ENCODE measurements at places on chromosomes 1 and 21.

DNA sequence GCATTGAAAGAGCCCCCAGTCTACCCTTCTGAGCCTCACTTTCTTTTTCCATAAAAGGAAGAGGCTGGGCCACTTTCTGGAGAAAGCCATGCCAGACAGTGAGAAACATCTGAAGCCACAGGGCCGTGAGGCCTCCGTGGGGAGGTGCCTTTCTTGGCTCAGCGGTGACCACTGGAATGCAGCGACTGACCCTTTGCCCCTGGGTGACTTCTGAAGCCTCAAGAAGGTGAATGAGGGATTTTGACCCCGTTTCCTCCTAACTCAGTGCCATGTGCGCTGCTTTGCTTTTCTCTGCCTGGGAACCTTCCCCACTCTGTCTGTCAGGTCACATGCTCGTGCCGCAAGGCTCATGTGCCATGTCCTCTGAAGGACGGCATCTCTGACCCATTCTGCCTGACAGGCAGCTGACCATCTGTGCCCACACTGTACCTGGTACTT is 44.7 kb upstream of the A3GALT2 start:
- no peak for DNase-seq

DNA sequence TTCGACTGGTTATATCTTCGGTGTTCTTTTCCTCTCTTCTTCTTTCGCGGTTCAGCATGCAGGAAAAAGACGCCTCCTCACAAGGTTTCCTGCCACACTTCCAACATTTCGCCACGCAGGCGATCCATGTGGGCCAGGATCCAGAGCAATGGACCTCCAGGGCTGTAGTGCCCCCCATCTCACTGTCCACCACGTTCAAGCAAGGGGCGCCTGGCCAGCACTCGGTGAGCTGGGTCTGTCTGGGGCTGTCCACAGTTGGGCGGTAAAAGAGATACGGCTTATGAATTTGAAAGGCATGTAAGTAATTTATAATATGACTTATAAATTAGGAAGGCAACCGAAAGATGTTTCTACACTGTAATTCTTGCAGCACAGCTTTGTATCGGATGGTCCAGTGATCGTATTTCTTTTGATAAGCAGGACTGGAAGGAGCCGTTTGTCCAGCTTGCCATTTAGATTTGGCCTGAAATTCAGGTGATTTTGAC is 334 bp downstream of the CTH start:
- no peak for DNase-seq

- no peak for DNase-seq
Measured at GRCh38 chr1:51100264-51100880, 1.7 kb upstream of the C1orf185 start.

DNA sequence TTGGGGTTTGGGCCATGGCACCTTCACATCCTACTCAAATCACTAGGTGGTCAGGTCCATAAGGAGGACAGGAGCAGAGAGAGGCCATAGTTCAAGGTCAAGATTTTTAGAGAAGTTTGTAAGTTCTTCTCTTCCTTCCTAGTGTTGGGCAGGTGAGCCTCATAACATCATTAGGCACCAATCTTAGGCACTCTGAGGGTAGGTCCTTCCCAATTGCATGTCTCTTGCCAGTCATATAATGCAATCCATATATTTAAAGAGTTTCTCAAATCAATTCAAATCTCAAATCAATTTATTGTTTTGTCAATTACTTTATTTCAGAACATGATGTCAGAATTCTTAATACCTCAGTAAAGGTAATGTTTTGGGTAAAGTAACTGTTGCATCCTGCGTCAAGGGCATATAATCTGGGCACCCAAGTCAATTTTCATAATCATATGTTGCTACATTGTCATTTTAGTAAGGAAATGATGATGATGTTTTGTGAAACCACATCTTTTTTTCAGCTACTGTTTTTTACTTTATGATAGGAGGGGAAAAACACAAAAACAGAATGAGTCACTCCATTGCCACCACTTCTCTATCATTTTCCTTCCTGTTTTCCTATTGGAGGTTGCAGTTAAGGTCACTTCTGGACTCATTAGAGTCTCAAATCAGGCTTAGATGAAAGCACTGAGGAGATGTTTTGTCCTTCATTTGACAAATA is 122.7 kb downstream of the UCHL5 start:
- DNase-seq: no peak

DNA sequence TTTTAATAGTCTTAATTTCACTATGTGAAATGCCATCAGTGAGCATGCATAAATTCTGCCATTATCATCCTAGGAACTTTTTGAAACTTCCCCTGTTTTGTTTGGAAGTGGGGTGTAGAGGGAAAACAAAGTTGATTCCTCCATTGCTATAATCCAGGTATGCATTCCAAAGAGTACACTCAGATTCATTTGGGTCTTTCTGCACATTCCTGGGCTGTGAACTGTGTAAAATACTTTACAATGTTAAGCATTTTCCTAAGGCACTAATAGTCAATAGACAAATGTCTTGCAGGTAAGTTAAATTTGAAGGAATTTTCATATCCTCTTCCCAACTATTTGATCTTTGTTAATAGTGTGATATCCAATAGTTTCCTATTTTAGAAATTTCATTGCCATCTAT is 36.2 kb downstream of the SGIP1 start:
- no peak for DNase-seq

GRCh38 chr1:221718381-221719277 is 23.3 kb downstream of the DUSP10 start:
- no peak for DNase-seq

GRCh38 chr1:42736152-42736551 is 3.9 kb downstream of the CLDN19 start:
- peak; percentile 54 for DNase-seq

DNA sequence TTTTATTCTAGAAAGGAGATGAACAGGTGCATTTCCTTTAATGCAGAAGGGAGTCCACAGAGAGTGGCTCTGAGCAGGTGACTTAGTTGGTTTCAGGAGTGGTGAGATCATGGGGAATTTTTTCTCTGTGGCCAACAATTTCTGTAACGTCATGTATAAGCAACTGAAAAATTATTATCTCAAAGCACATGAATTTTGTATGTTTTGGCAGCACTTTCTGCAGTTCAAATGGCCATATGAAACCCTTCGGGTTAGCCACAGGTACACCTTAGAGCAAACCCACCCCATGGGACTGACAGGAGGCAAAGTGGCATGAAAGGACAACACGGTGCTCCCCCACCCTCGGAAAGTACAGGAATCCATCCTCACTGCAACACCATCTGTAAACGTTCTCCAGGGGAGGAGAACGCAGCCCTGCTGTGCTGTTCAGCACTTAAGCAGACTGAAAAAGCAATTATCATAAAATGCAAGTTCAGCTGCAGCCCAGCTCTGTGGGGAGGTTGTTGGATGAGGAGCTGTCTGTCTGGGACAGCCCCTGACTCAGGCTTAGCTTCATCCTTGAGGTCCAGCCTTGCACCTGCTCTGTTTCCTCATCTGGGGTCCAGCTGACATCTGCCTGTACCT is 55.8 kb upstream of the CLDN14 start:
- DNase-seq: no peak

- no peak for DNase-seq
Measured at GRCh38 chr1:2248127-2248826, 20.2 kb downstream of the SKI start.

DNA sequence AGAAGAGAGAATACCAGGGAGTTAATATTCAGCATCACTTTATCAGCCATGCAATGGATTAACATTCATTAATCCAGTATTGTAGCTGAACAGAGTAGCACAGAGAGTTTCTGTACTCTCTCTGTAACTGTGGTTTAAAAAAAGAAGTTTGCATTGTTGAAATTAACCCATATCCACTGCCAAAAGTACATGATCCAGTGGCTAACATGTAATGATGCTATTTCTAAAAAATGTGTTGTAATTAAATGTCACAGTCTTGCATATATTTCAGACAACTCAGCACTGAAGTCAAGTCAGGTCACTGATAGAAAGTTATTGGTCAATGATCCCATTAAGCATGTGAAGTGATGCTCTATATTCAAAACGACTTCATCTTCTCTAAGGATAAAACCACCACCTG is 141.3 kb downstream of the NRIP1 start:
- no peak for DNase-seq

DNA sequence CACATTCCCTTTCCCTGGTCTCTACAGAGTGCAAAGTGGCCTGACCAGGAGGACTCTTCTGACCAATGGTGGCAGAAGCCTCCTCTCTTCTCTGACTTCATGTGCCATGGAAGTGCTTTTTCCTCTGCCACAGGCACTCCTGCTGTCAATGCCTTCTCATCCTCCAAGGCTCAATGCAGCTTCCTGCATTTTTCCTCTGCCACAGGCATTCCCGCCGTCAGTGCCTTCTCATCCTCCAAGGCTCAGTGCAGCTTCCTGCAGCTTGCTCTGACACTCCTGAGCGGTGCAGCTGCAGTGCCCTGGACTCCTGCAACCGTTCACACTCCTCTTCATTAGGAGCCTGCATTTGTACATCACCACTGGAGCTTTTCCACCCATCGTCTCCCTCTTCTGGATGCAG is 4.7 kb upstream of the ADARB1 start:
- no peak for DNase-seq

- no peak for DNase-seq
Measured at GRCh38 chr1:56557746-56558145, 21.6 kb downstream of the PLPP3 start.

DNA sequence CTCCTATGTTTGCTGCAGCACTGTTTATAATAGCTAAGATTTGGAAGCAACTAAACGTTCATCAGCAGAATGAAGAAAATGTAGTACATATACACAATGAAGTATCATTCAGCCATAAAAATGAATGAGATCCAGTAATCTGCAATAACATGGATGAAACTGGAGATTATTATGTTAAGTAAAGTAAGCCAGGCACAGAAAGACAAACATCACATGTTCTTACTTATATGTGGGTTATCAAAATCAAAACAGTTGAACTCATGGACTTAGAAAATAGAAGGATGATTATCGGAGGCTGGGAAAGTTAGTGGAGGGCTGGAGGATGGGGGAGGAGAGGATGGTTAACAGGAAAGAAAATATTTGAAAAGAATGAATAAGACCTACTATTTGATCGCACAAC is 1017.6 kb downstream of the KCNT2 start:
- DNase-seq: no peak

GRCh38 chr1:5856246-5856815 is 135.9 kb downstream of the NPHP4 start:
- DNase-seq: no peak

DNA sequence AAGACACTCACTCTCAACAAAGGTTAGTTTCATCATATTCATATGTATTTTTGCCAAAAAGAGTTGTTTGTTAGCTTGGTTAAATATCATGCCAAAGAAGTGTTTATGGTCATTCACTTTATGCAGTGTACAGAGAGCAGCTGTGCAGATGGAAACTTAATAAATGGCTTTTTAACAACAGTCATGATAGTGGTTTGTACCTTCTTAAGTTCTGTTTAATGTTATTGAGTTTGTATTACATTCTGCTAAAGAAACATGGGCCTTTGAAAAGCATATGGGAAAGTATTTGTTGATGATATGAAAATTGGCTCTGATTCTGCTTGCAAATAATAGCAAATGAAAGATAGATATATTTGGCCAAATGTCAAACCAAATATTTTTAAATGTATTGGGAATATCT is 607.3 kb downstream of the NCAM2 start:
- no peak for DNase-seq

DNA sequence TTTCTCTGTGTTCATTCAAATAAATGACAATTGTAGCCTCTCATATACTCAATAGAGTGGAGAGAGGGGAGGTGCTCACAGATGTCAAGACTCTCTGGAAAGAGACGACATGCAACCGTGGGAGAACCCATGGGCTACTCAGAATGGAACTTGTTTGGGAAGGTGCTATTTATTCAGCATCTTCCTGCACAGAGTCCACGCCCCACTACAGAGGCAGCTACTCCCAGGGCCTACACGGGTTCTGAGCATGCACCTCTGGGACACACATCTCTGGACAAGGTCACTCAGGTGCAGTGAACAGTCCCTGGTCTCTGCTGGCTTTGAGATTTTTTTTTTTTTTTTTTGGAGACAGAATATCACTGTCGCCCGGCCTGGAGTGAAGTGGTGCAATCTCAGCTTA is 64.1 kb downstream of the NID1 start:
- no peak for DNase-seq

DNA sequence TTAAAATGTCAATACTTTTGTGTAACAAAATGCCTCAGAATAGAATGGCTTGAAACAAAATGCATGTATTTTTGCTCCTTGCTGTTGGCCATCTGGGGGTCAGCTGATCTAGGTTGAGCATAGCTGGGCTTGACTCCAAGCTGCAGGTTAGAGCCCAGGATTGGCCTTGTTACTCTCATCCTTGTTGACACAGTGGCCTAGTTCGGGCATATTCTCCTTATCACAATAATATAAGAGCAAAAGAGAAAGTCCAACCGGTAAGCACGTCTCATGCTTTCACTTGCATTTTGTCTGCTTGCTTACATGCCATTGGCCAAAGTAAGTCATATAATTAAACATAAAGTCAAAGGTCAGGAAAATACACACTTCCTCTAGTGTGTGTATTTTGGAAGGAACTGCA is 456.2 kb downstream of the KCNT2 start:
- DNase-seq: no peak

GRCh38 chr1:119935373-119935772 is 39.1 kb upstream of the ADAM30 start:
- DNase-seq: no peak

- no peak for DNase-seq
Measured at GRCh38 chr1:232317350-232317749, 312.6 kb downstream of the SIPA1L2 start.

- no peak for DNase-seq
Measured at GRCh38 chr1:203202431-203203245, 16.1 kb upstream of the CHI3L1 start.

DNA sequence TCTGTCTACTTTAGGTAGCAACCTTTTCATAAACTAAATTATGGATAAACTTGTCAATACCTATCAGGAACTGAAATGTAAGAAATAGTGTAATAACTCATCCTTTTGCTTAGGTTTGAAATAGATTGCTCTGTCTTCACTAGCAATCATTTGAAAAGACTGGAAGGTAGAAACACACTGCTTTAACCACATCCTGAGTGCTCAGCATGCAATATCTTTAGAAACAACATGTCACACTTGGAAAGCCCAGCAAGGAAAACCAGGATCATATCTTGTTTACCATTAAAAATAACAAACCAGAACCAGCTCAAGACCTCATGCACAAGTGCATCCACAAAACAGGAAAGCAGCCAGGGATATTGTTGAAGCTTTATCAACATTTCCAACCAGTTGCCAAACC is 3.6 kb downstream of the KCNJ6 start:
- DNase-seq: no peak

DNA sequence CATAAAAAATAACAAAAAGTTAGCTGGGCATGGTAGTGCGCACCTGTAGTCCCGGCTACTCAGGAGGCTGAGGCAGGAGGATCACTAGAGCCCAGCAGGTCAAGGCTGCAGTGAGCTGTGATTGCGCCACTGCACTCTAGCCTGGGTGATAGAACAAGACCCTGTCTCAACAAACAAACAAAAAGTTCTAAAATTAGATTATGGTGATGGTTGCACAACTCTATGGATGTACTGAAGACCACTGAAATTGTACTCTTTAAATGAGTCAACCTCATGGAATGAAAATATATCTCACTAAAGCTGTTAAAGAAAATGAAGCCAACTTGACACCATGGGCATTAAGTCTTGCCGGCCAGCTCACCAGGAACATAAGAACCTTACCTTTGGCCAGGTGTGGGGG is 9.1 kb downstream of the MRAP start:
- DNase-seq: no peak
